ENCODE measurements at places on chromosomes 11 and 22.

- DNase-seq = no peak
These were observed 2.0 kb downstream of the CD248 start for GRCh38 chr11:66314561-66315497.

DNA sequence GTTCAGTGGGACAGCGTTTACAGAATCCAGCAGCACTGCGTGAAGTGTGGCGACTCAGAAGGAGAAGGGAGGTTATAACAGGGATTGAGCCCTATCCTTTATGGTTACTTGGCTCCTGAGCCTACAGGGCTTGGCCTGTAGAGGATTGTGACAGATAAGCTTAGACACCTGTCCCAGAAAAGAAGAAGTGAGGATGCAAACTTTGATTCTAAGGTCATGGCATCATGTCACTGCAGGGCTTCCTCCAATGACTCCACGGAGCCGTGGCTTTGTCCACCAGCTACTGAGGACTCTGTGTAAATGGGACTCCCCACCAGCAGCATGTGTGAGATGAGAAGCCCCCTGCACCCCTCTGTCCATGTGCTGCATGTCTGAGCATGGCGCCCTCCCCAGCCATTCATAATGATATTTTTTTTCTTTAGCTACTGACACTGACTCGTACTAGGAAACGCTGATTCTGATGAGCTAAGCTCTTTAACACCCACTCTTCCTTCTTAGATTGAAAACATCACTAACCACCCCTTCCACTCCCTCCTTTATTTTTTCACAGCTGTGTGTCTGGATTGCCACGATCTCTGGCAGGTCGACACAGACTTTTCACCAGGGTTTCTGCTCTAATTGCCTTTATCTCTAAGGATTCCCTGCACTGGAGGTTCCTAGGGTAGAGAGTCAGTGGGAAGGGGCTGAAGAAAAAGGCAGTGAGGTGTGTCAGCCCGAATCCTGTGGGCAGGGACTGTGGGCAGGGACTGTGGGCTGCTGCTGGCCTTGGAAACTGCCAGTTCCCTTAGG, 65.5 kb upstream of the TTC12 start:
- no peak for DNase-seq

DNA sequence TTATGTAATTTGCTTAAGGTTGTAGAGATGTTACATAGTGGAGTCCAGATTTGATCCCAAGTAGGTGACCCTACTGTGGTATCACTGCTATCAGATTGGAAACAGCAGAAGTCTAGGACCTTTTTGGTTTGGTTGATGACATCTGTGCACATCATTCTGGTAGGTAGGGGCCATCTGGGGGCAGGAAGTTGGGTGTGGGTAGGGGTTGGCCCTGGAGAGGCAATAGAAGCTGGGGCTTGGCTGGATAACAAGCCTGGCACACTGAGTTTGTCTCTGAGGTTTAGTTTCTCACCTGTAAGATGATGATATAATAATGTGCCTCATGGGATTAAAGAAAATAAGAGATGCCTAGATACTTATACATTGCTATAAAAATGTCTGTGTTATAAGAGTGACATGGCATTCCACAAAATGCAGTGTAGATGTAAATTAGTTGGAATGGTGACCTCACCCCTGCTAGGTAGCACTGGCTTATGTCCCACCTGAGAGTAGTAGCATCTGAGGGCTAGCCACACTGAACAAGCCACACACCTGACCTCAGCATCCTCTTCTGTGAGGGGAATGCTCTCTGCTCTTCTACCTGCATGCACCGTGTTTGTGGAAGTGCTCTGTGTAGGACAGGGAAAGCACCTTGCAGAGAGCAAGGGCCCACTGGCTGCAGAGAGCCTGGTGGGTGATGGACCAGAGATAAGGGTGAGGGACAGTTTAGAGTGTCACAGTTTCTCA, 36.9 kb downstream of the PTPRJ start:
- peak; percentile 67 for DNase-seq

GRCh38 chr11:1462698-1462975, 23.9 kb downstream of the MOB2 start:
- DNase-seq = no peak

- DNase-seq = no peak
These were observed 123.3 kb upstream of the LUZP2 start for GRCh38 chr11:24373516-24373915.

- no peak for DNase-seq
These were observed 708.1 kb downstream of the BRD1 start for GRCh38 chr22:49119551-49119952.

DNA sequence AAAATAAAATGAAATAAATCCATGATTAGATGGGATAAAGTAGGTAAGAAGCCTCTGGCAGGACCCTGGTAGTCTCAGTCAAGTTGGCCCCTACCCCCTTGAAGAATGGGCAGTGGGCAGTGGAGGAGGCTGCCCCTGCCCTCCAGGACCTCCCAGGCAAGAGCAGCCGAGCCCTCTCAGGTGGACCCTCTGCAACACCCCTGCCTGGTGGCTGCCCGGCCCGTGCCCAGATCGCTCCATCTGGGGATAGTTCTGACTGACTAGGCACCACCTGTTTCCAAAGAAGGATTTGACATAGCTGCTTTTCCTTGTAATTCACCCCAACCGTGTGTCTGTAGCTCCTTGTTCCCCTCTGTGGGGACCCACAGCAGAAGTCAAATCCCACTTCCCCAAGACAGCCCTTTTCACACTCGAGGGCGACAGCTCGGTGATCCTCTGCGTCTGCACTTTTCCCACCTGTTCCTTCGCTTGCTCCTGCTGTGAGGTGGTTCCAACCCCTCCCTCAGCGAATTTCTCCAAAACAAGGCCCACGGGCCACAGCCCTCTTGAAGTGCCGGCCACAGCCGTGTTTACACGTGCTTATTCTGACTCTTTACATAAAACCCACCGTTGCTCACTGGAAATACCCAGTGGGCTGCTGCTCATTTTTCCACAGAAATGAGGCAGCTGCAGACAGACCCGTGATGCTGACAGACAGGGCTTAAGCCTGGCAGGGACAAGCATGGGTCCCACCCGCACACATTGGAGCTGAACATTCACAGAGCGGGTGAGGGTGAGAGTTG, 5.5 kb upstream of the TMPRSS13 start:
- DNase-seq = no peak

DNA sequence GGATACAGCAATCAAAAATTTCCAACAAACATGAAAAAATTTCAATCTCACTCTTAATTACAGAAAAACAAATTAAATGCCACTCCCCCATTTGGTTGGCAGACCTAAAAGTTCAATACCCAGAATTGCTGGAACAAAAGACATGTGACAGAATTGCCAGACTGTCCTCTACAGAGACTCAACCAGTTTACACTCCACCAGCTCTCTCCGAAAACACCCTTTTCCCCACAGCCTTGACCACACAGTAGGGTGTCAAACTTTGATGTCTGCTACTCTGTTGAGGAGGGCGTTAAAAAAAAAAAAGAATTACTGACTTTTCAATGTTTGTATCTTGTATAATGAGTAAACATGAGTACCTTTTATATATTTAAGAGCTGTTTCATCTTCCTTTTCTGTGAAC, 44.7 kb upstream of the YPEL1 start:
- peak; percentile 39 for DNase-seq

GRCh38 chr22:28498044-28498443, 181.6 kb downstream of the TTC28 start:
- DNase-seq = no peak

- DNase-seq = no peak
These were observed 255.1 kb downstream of the CADM1 start for GRCh38 chr11:115249061-115249578.

DNA sequence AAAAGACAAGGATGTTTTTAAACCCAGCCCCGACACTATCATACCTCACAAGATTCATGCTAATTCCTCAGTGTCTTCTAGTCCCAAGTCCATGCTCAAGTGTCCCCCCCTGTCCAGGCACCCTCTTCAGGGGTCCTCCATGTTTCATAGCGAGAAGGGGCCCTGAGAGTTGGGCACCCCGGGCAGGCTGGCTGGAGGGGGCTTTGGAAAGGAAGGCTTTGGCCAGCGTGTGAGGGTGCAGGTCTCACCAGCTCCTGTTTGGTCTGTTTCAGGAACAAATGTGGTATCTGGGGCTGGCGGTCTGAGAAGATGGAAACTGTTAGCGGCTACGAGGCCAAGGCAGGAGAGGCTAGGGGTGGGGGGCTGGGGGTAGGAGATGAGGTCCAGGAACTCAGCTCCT, 4.5 kb upstream of the SSH3 start:
- DNase-seq = no peak

DNA sequence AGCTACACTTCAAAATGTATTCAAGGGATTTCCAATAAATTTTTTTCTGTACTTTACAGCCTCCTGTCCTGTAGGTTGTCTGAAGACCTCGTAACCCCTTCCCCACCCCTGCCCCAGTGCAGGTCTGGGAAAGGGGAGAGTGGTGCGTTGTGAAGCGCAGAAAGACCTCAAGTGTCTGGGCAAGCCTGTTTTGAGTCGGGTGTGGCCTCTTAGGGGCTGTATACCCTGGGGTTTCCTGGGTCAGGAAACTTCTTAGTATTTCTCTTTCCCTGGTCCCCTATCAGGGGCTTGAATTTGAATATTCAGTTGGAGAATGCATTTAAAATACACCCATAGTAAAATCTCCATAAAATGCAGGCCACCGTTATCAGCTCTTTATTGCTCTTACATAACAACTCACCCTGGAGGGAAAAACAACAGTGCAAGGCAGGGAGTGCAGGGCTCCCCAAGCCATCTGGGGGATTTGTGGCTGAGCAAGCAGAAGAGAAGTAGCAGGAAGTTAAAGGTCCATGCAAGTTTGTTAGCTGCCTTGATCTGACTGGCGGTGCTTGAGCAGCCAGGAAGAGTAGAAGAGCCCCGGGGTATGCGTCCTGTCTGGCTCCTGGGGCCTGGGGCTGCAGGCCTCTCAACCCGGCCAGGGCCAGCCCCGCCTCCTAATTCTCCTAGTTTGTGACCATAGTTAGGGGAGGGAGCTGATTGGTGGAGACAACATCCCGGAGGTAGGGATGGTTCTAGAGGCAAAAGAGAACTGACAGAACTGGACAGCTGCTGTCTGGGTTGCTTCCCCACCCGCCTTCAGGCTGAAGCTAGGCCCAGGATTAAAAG, 25.7 kb downstream of the ARHGAP1 start:
- DNase-seq = no peak

- DNase-seq = no peak
These were observed 19.9 kb downstream of the SEC14L6 start for GRCh38 chr22:30526656-30527055.

- DNase-seq = no peak
These were observed 13.4 kb downstream of the NFAM1 start for GRCh38 chr22:42418811-42419242.

- DNase-seq = no peak
These were observed 6.7 kb downstream of the SLC5A12 start for GRCh38 chr11:26715133-26715532.

DNA sequence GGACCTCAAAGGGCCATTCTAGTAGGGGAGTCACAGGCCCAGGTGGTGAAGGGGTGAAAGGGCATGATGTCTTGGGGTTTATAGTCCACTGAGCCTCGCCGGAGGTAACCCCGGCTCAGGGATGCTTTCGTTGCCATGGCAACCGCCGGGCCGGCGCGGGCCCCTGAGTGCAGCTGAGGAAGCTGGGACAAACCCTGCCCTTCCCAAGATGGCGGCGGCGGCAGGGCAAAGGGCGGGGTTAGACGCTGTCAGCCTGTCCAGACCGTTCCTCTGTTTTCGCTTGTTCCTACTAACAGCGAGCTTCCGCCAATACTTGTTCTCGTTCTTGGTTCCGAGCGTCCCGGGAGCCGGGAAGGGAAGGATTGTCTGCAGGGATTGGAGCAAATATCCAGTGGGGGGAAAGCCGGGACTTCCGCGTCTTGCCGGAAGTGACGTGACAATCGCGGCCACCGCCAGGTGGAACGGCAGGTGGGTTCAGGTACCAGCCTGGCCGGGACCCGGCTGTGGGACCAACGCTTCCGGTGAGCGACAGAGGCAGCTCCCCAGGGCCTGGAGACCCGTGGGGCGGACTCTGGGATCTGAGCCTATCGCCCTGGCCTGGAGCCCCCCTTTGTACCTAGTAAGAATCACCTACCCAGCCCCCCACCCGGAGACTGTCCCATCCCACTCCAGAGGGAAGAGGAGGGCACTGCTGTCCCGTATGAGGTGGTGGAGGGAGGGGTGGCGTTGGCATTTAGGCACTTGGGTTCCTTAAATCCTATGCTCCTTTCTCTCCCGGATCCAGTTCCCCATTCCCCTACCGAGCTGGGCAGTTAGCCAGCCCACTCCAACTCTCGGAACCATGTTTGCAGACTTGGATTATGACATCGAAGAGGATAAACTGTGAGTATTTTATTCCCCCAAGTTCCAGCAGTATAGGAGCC, at the start of gene PICK1:
TSS of gene PICK1 (plus strand) at position 436 of the 923 bp plus-strand sequence. CDS start at position 842, 406 bp downstream.
- peak; percentile 86 for DNase-seq

DNA sequence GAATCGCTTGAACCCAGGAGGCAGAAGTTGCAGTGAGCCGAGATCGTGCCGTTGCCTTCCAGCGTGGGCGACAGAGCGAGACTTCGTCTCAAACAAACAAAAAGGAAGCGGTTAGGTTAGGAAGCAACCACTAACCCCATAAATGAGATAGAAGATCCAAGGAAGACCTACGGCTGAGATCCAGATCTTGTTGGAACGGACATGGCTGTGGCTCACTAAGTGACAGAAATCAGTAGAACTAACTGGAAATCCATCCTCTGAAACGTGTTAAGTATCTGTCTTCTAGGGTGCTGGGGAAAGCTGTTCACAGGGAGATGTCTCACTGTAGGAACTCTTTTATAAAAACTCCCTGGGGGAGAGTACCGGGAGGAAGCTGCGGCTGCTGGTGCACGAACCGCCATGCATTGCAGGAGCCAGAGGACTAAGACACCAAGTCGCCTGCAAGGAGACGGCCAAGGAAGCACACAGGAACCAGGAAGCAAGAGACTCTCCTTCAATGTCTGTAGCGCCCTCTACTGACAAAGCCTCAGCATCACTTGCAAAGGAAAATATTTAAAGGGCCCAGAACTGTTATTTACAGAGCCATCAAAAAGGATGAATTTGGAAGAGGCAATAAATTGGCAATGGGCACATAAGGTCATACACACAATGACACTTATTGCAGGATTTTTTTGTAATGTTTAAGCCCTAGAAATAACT, 16.9 kb upstream of the SPTY2D1 start:
- peak; percentile 61 for DNase-seq

DNA sequence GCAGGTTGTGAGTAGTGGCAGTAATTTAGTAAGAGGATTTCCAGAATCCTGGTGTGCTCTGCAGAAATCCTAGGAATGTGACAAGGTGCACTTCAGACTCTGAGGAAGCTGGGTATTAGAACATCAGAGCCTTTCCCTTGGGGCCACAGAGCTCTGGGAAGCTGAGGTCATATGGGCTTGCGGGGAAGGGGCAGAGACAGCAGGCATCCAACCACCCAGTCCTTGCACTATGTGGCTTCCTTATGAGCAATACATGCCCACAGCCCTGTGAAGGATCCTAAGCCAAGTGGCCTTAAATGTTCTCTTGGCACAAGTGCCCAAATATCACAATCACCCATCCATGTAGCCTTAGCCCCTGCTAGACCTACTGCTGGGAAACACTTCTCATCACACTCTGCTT, 46.2 kb downstream of the P4HA3 start:
- DNase-seq = no peak
